ENCODE measurements at places on chromosomes 13 and 19.
A peak's percentile ranks its signal among the peaks of the same experiment; 100 is the strongest.

GRCh38 chr13:101640788-101641400, 188.4 kb downstream of the ITGBL1 start:
- DNase-seq = peak; percentile 95

- DNase-seq = no peak
Measured at GRCh38 chr19:49790866-49791265, 22.2 kb downstream of the FUZ start.

- no peak for DNase-seq
Measured at GRCh38 chr13:50453188-50453587, 390.3 kb downstream of the DLEU7 start.

DNA sequence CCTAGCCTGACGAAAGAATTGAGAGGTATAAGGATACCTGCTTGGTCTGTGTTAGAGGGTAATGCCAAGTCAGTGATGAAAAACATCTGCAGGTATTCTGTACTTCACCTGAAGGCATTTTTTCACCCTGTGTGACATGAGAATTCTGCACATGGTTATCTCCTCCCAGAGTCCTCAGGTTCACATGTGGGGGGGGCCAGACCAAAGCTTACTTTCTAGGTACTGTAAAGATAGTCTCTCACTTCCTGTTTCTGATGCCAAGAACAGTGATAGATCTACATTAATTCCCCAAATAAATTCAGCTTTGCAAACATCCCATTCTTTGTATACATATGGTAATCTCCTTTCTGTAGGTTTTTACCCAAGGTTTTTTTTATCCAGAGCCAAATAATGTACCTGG, 53.4 kb downstream of the GPC6 start:
- DNase-seq = no peak

DNA sequence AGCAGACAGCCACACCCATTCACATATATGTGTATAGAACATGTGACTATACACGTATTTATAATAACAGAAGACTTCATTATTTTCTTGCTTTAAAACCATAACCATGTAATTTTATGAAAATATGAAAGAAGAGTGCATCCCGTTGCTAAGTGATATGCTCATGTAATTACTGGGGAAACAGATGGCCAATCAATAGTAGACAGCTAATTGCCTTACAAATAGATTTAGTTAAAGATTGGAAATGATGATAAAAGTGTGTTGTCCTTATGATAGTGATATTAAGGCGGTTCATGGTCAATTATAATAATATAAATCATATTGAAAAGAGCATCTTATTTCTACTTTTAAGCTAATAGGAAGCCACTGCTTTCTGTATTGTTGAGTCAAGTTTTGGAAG, 95.9 kb downstream of the RFC3 start:
- DNase-seq = no peak

GRCh38 chr19:51301266-51301665, 10.2 kb upstream of the IGLON5 start:
- no peak for DNase-seq

DNA sequence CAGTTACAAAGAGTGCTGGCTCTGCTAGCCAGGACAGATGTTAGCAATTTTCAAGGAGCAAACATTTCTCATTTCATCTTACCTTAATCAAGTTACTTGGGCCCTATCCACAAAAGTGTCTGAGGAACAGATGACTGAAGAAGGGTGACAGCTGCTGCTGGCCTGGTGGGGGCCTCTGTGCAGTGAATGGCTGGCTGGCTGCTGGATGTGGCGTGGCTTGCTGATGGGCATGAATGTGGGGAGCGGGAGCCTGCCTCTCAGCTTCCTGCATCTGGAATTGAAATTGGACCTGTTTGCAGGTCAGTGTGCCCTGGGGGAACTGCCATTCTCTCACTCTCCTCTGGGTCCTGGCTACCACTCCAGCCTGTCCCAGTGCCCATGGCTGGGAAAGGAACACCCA, 94.7 kb downstream of the RGCC start:
- DNase-seq = no peak

DNA sequence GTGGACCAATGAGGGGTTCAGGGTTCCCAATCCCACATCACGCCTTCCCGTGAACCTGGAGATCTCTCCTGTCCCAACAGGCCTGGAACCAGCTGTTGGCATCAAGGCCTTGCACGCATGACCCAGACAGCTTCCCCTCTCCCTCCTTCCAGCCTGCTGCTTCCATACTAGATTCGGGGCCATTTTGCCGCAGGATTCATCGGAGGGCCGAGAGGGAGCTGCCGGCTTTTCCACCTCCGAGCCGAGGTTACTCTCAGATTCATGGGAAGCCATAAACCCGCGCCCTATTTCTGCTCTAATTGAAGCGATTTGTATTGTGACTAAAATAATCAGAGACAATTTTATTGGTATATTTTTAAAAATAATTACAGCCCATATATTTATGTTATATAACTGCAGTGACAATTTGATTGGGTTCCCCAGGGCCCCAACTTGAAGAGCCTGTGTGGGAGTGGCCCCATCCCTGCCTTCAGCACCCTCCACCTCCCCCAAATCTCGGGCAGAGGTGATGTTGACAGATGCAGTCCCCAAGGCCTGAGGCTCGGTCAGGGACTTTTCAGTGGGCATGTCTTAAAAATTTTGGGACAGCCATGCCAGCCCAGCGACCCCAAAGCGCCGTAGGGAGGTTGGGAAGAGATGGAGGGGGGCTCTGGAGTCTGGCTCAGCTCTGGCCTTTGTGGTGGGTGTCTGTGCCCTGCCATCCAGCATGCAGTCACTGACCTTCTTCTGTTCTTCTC, 30.8 kb upstream of the PEPD start:
- no peak for DNase-seq

DNA sequence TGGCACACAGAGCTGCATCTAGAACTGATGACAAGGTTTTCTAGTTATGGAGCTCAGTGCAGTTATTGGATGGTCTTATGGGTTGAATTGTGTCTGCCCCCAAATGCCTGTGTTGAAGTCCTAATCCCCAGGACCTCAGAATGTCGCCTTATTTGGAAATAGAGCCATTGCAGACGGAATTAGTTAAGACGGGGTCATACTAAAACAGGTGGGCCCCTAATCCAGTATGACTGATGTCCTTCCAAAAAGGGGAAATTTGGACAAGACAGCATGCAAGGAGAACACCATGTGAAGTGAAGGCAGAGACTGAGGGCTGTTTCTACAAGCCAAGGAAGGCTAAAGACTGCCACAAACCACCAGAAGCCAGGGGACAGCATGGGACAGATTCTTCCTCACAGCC, 148.7 kb downstream of the KCTD12 start:
- DNase-seq = no peak

All from ELR (cell line).